ENCODE measurements at places on chromosomes 4 and X.
A peak's percentile ranks its signal among the peaks of the same experiment; 100 is the strongest.

GRCh38 chr4:121400632-121401031, 19.8 kb upstream of the QRFPR start:
- no peak for DNase-seq

DNA sequence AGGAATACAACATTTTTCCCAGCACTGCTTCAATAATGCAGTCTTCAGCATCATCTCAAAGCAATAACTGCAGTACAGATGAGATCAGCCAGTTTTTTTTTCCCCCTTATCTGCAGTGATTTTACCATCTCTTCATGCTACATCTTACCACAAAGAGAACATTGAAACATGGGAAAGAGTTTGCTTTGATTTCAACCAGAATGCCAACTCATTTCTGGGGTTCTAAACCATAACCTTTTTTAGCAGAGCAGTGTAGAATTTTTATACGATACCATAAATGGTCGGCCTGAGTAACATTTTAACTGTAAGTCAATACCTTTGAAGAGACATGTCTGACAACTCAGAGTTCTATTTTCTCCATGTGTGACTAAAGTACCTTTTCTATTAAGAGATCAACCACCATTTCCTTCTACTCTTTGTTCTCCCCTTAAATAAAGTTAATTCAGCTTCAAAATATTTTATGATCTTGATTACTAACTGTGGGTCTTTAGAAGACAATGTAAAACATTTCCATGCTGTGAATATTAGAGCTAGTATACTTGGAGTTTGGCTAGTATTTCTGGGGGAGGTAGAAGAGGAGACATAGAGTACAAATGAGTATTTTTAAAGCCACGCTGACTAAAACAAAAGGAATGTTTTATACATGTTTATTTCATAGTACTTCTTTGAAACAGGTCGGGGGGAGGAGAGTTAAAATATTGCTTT, 69.1 kb downstream of the TET2 start:
- no peak for DNase-seq

DNA sequence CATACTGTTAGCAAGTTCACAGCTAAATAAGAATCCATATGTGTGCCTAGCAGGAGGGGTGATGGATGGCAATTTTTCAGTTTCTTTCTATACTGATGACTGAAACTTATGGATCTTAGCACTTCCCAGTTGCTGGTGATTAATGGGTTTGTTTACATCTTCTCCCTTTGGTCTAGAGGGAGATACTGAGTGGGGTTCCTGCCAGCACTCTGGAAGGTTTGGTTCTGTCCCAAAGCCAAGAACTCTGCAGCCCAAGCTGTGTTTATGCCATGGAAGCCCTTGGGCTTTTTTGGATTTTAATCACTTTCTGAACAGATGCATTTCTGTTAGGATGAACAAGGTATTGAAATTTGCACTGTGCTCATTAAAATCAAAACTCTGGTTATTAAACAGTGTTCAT, 43.5 kb downstream of the DDIT4L start:
- peak; percentile 23 for DNase-seq

DNA sequence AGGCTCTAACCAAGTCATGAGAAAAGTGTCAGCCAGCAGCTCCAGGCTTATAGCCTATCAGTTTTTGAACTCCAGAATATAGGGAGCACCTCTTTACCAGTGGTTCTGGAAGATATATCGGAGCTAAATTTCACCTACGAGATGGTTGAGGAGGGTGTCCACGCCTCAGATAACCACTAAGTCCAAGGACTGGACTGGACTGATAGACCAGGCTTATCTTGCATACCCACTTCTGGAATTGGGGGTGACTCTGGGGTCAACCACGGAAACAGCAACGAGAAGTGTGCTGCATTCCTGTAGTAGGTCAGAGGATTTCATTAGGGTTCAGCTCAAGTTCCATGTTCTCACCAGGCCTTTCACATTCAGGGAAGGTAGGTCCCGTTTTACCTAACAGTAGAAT, 38.6 kb upstream of the TRPC3 start:
- DNase-seq = no peak

GRCh38 chr4:20087522-20087911, 164.2 kb upstream of the SLIT2 start:
- no peak for DNase-seq

GRCh38 chr4:28313729-28314713, 1453.4 kb downstream of the STIM2 start:
- no peak for DNase-seq

- DNase-seq = peak; percentile 27
These were observed 49.0 kb downstream of the CRMP1 start for GRCh38 chr4:5843573-5844530.

DNA sequence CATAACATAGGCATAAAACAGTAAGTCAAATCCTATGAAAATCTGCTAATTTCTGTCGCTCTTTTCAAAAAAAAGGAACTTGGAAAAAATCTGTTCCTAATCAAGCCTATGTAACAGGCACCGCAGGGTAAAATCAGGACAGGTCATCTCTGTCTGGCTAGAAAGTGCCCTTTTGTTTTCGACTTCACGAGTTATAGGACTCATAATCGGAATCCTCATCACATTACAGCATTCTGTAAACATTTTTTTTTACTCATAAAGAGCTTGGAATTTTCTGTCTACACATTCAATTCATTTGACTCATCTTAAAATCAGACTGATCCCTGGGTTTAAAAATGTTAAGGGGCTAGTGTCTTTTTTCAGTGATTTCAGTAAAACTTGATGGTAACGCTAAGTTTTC, 181.7 kb upstream of the TBC1D9 start:
- DNase-seq = peak; percentile 70

- DNase-seq = no peak
These were observed 28.2 kb downstream of the F11 start for GRCh38 chr4:186294160-186294559.

GRCh38 chr4:116752027-116752426, 333.3 kb downstream of the TRAM1L1 start:
- DNase-seq = no peak

DNA sequence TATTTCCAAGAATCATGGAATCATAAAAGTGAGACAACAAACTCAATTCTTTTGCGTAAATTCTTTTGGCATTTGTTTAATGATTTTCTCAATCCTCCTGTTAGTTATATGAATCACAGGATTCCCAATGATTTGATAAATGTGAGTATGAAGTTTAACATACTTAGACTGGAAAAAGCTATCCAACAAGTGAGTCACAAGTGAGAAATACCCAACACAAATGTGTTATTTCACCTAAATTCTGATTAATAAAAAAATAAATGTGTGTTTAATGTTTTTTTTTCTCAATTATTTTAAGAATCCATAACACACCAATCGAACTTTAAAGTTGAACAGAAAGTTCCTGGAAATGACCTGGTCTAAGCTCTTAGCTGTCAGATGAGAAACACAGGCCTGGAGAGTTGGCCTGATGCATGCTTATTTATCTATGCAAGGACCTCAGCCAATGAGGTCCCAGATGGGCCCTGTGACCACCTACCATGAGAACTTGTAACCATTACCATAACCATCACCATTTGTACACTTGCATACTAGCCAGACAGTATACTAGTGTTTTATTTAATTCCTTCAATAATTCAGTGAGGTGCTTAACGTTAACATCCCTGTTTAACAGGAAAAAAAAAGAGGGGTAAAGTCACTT, 386.7 kb downstream of the SPRY1 start:
- no peak for DNase-seq

DNA sequence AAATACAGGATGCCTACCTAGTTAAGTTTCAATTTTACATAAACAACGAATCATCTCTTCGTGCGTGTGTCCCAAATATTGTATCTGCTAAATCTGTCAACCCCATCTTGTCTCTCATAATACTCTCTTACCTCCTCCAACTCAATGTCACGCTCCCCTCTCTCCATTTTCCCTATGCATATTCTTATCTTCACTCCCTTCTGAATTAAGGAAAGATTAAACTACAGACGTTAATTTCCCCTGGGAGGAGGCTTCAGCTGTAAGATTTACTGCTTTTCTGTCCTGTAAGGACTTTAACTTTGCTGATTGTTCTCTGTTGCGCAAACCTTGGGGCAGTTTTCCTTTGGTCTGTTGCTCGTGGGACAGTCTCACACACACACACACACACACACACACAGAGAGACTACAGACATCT, 455 bp upstream of the ABCB7 start:
- peak; percentile 58 for DNase-seq

GRCh38 chrX:71096760-71097032, 1.0 kb downstream of the FOXO4 start:
- no peak for DNase-seq

GRCh38 chr4:15878011-15878410, 60.5 kb downstream of the FGFBP1 start:
- no peak for DNase-seq

GRCh38 chrX:3697701-3698279, 15.7 kb downstream of the PRKX start:
- DNase-seq = peak; percentile 66

DNA sequence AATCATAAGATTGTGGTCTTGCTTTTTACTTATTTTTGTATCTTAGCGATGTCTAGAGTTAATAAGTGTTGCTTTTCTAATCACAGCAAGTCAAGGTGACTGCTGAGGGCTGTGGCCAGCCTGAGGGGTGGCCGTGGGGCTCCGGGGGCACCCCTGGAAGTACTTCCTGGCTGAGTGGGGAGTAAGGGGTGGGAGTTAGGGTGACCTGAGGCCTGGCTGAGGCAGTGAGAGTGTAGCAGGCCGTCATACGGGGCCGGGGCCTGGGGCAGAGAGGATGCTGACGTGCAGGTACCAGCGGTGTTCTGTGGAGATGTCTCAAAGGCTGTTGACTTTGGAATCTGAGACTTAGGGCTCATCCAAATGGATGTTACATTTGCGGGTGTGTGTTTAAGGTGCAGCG, 29.3 kb downstream of the PIGG start:
- no peak for DNase-seq

DNA sequence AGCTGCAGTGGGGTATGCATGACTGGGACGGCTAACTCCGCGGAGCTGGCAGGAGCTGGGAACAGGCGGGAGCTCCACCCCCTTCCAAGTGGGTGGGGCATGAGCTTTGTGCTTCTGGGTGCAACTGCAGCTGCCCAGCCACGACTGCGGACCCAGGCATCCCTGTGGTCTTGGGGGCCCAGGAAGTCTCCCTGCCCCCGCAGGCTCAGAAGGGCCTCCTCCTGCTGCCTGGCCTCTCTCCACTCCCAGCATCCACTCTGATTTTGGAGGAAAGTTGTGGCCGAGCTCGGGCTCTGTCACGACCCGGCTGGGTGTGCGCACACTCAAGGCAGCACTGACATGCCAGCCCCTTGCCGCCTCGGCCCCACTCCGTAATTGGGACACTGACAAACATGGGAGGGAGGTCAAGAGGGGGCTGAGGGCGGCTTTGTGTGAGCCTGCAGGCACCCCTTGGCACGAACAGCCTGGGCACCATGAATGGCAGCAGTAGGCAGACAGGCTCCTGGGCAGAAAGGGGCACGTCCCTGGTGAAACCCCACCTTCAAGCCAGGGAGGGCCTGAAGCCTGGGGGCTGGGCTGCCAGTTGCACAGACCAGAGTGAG, 822.6 kb downstream of the GLUD2 start:
- no peak for DNase-seq

DNA sequence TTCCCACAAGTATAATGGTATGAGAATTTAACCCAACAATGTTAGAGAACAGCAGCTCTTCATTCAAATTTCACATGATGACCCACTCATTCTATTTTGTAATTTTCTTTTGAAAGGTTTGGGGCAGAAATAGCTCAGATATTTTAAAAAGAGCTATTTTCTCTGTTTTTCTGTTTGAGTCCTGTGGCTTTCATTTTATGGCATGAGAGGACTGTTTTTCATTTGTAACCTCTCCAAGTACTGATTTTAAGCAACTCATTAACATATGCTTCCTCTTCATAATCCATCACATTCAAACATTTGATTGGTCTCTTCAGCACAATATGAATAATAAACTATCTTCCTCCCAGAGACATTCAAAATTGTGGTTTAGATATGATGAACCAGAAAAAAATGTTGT, 129.0 kb upstream of the TEX13A start:
- DNase-seq = no peak

DNA sequence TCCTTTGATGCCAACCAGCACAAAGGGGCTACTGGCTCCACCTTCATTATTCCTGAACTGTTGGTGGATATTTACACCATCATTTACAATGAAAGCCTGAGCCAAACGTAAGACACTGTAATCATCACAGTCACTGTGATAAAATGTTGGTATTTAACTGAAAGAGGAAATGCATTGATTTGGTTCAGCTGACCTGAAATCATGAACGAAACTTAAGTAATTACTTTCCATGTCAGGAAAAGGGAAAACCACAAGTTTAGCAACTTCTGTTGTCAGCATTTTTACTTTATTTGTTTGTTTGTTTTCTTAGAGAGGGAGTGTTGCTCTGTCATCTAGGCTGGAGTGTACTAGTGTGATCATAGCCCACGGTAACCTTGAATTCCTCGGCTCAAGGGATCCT, 247.8 kb upstream of the FAM47A start:
- DNase-seq = no peak

DNA sequence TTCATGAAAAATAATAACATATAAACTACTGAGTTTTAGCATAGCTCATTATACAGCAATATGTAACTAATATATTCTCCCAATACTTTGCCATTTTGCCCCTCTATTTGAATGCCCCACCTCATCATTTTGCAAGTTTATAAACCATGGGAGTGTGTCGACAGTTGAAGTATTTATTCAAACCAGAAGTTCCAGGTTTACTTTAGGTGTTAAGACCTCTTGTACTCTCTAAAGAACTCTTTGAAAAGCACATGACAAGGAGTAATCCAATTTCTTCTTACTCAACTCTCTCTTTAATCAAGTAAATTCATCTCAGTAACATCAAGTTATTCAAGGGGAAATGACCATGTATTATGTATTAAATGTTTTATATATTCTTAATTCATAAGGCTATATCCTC, 240.7 kb downstream of the COX18 start:
- no peak for DNase-seq

- DNase-seq = no peak
These were observed 18.4 kb downstream of the CT47B1 start for GRCh38 chrX:120857240-120857639.

GRCh38 chr4:11497212-11497806, 68.6 kb upstream of the HS3ST1 start:
- no peak for DNase-seq

- no peak for DNase-seq
These were observed 34.7 kb downstream of the CRMP1 start for GRCh38 chr4:5858020-5858769.

GRCh38 chrX:20459410-20460350, 193.0 kb upstream of the RPS6KA3 start:
- no peak for DNase-seq

DNA sequence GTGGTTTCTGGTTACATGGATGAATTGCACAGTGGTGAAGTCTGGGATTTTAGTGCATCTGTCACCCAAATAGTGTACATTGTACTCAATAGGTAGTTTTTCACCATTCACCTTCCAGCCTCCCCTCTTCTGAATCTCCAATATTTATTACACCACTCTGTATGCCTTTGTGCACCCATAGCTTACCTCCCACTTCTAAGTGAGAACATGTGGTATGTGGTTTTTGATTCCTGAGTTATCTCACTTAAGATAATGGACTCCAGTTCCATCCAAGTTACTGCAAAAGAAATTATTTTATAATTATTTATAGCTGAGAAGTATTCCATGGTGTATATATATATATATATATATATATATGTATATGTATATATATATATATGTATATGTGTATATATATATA, 155.8 kb downstream of the HHIP start:
- DNase-seq = no peak

Measured in mesenchymal stem cell (in vitro differentiated cells and primary cell).